Neural progenitor cell (in vitro differentiated cells): ENCODE measurements at places on chromosomes 16 and 17.

- DNase-seq: no peak
Observed at GRCh38 chr17:2172999-2173398, 118.1 kb downstream of the HIC1 start.

DNA sequence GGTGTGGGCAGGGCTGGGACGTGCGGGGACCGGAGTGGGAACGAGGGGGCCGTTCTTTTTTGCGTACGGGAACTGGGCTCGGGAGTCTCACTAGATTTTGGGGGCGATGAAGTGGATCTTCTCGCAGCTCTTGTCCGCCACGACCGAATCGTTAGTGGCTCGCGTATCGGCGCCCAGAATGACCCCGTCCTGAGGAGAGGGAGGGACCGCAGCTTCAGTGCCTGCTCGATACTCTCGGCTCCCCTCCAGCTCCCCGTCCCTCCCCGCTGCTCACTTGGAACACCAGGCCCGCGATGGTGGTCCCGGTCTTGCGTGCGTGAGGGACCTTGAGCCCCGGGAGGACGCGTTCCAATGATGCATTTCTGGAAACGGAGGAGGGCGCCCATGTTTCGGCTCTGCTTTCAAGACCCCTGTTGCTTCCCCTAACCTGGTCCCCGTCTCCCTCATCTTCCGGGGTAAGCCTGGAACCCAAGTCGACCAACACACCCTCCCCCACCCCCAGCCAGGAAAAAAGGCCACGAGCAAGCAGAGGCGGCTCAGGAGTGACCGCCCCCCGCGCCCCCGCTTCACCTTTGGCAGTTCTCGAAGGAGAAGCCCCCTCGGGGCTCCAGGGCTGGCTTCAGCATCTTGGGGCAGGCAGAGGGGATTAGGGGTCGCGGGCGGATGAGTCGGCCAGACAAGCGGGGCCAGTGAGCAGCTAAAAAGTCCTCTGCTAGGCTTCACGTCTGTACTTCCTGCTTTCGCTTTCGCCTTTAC lies at the start of gene PSMB10:
Gene PSMB10 (minus strand): TSS at position 727 of the 756 bp plus-strand sequence. CDS start 101 bp downstream, at position 626.
- DNase-seq: peak; percentile 64

DNA sequence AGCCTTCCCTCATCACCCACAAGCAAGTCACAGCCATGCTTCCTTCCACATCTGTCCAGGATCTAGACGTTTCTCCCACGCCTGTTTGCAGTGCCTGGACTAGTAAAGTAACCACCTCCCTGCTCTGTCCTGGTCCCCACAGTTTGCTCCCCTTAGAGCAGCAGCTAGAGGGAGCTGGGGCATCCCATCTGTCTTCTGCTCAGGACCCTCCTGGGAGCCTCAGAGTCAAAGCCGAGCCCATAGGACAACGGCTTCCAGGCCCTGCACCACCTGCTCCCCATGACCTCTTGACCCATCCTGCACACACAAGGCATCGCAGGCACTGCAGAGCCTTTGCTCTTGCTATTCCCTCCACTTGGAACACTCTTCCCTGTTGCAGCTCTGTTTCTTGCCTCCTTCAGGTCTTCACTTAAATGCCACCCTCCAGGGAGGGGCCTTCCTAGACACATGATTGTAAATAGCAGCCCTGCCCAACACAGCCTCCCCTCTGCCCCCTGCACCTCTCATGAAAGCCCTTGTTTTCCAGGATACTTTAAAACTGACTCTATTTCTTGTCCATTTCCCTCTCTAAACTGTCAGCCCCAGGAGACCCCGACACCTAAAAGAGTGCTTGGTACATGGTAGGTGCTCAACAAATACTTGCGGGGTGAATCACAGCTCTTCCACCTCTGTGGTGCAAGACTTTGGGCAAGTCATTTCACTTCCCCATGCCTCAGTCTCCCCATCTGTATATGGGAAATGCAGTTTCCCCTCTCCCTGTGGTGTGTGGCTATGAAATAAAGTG lies 3.1 kb downstream of the NATD1 start:
- no peak for DNase-seq

- DNase-seq: peak; percentile 82
Observed at GRCh38 chr16:6682142-6682811, 650.4 kb upstream of the RBFOX1 start.

DNA sequence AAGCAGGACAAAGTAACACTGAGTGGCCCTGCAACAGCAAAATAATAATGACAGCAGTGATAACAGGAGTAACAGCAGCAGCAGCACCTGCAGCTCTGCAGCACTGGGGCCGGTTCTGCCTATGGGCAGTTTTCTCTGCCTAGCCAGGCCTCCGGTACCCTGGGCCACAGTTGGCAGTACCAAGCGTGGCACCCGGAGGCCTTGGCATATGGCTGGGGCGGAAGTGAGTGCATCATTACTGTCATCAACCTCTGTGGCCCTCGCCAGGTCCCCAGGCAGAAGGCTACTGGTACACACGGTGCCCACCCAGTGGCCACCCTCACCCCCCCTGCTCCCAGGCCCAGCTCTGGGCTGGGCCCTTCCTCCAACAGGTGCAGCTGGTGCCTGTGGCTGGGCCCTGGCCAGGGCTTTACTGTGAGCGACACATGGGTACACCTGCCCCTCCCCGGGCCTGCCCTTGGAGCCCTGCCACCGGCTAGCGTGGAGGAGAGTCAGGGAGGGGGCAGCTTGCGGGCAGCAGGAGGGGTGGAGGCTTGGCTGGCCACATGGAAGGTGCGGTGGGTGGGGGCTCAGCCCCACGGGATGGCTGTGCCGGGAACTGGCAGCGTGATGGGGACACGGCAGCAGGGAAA lies 3.0 kb downstream of the KCNJ12 start:
- no peak for DNase-seq

GRCh38 chr17:65559804-65560627 lies 1.4 kb downstream of the AXIN2 start:
- peak; percentile 75 for DNase-seq

DNA sequence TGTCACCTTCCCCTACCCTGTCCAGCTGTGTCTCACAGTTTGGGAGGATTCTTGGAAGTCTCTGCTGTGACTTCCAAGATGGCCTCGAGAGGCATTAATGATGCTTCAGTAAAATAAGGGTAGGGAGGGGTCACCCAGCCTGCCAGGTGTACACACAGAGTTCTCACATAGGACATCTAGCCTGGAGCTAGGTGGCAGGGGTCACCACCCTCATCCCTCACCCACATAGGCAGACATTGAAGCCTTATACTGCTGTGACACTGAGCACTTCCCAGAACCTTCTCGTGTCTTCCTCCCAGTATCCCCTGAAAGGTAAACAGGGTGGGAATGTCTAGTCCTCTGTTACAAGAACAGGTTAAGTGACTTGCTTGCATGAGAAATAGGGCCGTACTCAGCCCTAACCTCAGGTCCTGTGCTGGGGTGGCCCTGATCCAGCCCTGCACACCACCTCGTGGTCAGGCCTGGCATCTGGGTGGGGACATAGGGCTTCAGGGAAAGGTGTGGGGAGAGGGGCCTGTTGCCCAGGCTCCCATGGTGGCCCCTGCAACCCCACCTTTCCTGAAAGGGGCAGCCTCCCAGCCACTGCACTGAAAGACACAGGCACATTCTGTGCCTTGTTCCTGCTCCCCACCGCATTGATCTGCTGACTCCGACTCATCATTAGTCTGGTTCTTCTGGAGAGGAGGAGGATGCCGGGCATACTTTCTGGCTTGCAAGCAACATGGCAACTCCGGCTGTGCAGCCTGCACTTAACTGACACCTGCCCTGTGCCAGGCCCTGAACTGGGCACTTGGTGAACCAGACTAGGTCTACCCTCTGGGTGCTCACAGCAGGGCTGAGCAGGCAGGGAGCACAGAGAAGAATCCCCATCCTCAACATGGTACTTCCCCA lies 3.6 kb upstream of the MMP15 start:
- DNase-seq: no peak

DNA sequence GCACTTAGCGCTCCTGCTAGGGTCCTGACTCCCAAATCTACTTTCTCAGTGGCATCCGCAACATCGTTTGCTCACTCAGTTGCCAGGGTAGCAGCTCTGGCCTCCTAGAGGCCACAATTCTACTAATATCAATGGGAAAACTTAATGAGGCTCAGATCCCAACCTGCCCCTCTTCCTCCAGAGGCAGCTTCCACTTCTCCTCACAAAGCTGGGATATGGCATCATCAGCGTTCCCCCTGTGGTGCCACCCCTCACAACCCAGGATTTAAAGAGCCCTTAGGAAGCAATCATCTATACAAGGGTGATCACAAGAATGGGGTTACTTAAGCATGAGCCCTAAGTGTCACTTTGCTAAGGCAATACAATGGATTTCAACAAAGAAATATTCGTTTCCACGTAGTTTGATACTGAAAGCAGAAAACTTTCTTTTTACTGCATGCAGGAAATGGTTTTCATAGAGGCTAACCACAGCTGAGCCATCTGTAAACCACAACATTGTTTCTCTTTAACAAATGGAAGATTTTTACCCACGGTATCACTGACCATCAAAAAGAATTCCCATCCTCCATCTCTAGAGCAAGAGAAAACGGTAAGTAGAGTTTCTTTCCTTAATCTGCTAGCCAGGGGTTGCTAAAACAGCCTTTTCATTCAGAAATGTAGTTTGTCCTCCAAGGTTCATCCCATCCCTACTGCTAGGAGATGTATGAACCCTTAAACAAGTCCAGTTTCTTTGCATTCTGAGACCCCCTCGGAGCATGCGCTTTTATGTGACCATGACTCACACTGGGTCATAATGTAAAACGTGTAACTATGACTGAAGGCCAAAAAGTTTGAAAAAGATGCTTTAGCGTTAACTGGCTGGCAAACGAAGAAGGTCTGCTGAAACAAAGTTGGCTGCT lies 68.3 kb upstream of the BCAR1 start:
- no peak for DNase-seq

DNA sequence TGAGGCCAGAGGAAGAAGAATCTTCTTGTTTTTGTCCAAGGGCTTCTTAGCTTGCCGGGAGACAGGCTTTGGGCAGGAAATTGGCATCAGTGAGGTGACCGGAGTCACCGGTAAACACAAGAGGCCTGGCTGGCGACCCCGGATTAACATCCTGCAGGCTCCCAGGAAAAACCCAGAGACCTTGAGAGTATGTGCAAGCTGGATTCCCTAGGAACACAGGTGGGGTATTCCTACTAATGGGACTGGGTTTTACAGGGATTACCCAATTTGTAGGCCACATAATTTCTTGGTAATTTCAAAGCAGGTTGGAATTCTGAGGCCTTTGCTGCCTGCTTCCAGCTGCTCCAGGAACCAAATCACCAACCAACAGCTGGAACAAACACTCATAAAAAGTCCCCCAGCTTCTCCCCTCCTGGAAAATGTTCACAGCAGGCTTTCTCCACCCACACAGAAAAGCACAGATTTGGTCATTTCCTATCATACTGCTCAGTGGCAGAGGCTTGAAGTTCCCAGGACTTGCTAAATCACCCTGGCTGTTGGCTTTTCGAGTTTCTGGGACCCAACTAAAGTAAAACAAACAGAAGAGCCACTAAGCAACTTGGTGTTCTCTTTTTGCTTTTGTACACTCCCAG lies 258.8 kb downstream of the IRF8 start:
- no peak for DNase-seq

DNA sequence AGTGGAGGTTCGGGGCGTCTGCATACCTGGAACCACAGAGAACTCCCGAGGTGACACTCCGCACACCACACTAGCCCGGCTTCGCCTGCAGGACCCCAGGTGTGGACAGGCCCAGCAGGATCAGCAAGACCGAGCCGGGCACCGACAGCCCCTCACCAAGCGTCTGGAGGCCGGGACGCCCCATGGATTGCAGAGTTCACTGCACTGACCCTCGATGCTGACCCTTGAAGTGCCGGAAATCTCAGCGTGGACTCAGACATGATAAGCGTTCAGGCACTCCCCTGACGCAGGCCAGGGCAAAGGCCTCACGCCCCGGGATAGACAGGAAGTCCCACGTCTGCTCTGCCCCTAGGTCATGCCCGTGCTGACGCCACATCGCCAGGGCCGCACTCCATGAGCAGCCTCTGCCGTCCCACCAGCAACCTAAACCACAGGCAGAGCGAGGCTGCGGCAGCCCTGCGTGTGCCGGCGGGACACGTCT lies 26.0 kb downstream of the ACSF3 start:
- no peak for DNase-seq

DNA sequence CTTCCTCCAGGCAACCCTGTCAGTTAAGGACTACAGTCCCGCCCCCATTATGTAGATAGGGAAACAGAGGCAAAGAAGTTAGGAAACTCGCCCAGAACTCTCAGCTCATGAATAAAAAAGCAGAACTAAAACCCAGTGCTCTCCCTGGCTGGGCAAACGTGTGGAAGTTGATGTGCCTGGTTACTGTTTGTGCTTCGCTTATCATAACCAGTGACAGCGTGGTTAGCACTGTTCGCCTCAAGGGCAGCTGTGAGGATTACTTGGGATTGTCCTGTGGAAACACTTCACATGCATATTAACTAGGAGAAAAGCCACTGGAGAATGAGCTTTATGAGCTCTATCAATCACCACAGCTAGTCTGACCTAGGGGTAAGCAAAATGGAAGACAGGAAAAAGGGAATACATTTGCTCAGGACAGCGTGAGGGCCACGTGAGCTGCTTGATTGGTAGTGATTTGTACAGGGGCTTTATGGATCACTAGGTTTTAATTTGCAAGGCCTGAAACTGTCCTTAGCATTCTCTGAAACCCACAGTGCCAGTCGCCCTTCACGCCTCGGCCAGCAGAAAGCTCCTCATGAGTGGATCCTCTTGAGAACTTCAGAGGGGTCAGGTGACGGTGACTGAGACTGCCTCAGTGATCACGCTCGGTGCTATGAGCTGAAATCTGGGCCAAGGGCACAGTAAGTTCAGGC lies 19.9 kb downstream of the CYB5D2 start:
- DNase-seq: no peak

GRCh38 chr17:40317345-40317873 lies 8.4 kb downstream of the RARA start:
- DNase-seq: peak; percentile 85

DNA sequence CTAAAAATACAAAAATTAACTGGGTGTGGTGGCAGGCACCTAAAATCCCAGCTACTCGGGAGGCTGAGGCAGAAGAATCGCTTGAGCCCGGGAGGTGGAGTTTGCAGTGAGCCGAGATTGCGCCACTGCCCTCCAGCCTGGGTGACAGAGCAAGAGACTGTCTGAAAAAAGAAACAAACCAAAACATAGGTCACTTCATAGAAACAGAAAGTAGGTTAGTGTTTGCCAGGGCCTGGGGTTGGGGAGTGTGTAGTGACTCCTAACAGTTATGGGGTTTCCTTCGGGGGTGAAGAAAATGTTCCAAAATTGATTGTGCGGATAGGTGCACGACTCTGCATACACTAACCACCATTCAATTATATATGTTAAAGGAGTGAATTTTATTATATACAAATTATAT lies 59.2 kb downstream of the ATP2C2 start:
- DNase-seq: no peak

DNA sequence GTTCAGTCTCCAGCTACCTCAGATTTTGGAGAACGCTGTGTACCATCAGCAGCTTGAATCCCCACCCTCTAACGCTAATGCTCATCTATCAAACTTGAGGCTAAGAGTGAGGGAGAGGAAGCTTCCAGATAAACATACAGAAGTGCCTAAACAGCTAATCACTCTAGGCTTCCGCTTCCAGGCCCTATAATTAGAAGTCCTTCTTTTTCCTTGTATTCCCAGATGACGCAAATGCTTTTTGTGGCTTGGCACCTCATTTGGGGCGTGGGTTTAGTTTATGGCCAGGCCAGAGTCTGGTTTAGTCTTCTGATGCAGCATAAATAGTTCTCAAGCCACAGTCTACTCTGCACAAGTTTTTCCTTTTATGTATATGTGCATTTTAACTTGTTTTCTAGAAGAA lies 263.4 kb downstream of the BCAS3 start:
- DNase-seq: no peak
